ENCODE measurements at places on chromosomes 13 and 19.

- no peak for DNase-seq
These were observed 24.2 kb downstream of the SIAH3 start for GRCh38 chr13:45827318-45827717.

DNA sequence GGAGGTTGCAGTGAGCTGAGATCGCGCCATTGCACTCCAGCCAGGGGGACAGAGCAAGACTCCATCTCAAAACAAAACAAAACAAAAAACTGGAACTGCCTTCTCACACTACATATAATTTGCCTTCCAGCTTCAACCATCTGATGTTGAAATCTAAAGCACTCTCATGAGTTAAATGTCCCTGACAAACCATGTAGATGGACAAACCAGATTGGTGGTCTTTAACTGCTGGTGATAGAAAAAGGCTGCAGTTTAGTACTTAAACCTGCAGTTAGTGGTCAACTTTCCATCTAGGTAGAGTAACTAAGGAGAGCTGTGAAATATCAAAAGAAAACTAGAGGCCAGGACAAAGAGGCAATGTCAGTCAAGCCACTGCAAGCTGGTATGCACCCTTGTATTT lies 5.8 kb upstream of the C19orf84 start:
- DNase-seq = no peak

GRCh38 chr13:113839536-113840204 lies 24.2 kb downstream of the GAS6 start:
- no peak for DNase-seq

DNA sequence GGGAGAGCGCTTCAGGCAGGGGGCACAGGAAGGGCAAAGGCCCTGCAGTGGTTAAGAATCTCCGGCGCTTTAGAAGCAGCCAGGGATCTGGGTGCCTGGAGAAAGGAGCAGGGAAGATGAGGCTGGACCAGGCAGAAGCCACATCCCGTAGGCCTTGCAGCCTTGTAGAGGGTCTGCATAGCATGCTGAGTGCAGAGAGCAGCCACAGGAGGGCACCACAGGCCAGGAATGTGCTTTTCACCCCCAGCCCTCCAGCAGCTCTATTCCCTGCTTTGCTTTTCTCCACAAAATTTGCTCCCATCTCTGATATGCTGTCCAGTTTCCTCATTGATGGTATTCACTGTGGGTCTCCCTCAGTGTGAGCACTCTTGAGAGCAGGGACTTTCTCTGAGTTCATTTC lies 5.7 kb downstream of the WDR62 start:
- no peak for DNase-seq

DNA sequence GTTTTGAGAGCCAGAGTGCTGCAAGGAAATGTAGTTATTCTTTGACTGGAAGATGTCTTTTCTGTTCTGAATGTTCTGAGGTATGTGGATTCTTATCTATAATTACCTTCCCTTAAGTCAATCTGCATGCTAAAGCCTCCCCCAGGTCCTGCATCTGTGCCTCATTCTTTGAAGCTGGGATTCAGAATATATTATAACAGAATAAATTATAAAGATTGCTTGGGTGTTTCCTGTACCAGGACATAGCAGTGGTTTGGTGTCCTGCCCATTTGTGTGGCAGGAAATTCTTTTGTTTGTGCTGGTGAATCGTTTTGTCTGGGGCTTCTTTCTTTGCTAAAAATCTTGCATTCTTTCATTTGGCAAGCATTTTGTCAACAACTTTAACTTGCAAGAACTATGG lies 60.2 kb downstream of the ITGBL1 start:
- no peak for DNase-seq

Measured in NCI-H2081 treated with DMSO at 0.1 percent for 48 hours (cell line).